ENCODE measurements at places on chromosomes 3 and 15.

DNA sequence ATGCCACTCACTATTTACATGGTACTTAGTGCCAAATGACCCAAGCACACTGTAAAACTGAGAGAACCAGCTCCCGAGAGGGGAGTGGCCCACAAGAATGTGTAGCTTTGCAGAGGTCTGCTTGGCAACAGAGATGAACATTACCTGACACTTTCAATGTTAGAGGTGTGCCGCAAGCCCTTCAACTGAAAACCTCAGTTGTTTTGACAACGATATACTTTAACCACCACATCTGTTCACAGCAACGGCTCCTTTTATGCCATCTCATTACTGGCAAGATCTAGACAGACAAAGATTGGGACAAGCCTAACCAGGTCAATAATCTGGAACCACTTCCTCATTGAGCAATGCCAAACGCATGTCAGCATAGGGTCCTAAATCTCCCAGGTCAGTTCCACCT is 23.7 kb downstream of the NEK10 start:
- DNase-seq = no peak

- DNase-seq = no peak
Measured at GRCh38 chr3:52422669-52423068, 22.2 kb downstream of the SEMA3G start.

- no peak for DNase-seq
Measured at GRCh38 chr15:95486224-95486623, 844.3 kb upstream of the NR2F2 start.

DNA sequence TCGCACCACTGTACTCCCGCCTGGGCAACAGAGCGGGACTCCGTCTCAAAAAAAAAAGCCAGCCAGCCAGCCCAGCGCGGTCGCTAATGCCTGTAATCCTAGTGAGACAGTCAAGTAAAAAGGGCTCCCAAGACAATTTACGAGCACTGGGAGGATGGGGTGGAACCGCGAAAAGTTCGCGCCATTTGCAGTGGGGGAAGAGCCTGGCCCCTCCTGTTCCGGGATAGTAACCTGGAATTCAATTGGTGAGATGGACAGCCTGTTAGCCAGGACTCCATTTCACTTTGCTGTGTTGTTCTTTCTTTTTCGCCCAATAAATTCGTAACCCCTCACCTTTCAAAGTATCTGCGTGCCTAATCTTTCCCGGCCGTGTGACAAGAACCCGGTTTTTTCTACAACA is 19.5 kb downstream of the SLC4A7 start:
- DNase-seq = no peak

DNA sequence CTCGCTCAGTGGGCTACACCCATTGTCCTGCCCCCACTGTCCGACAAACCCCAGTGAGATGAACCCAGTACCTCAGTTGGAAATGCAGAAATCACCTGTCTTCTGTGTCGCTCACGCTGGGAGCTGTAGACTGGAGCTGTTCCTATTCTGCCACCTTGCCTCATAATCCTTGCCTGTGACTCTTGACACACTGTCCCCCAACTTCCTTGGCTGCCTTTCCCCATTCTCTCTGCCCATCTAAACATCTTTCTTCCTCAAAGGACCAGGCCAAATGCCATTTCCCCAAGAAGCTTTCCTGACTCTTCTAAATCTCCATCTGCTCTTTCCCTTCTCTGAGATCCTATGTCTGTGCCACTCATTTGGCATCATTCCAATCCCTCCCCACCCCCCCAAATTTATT is 9.7 kb upstream of the CD80 start:
- no peak for DNase-seq

DNA sequence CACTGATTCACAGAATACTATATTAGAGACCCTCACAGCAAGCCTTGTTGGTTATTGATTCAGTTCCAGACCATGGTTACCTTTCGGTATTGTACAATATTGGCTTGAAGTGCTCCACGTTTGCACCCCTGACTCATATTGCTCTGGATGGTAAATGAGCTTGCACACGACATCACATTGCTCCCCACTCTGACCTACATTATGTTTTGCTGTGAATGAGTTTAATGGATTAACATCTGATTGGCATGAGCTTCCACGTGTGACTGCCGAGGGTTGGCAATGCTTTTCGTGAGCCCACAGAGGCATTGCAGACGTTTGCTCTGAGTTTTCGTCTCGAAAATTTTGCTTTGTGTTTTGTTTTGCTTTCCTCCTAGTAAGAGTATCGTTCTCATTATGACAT is 225.8 kb upstream of the ICE2 start:
- no peak for DNase-seq

- DNase-seq = no peak
Measured at GRCh38 chr3:168884353-168884903, 779.1 kb downstream of the MECOM start.

DNA sequence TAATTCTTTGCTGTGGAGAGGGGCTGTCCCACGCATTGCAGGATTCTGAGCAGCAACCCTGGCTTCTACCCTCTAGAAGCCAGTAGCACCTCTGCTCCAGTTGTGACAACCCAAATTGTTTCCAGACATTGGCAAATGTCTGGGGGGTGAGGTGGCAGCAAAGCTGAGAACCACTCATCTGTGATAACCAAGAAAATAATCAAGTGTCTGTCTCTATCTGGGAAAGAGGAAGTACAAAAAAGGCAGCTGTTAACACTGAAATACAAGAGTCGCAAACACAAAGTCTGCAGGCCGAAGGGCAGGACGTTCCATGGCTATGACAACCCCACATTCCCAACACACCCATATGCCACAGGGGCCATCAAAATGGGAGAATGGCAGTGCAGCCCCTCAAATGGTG is 42.2 kb upstream of the GNB5 start:
- DNase-seq = no peak

GRCh38 chr3:23202203-23202920 is 765 bp upstream of the UBE2E2 start:
- DNase-seq = no peak

GRCh38 chr3:53809764-53810400 is 36.3 kb downstream of the CHDH start:
- no peak for DNase-seq

- DNase-seq = no peak
Measured at GRCh38 chr15:33392453-33392852, 81.7 kb downstream of the RYR3 start.

- no peak for DNase-seq
Measured at GRCh38 chr3:183266454-183266853, 13.4 kb downstream of the B3GNT5 start.

DNA sequence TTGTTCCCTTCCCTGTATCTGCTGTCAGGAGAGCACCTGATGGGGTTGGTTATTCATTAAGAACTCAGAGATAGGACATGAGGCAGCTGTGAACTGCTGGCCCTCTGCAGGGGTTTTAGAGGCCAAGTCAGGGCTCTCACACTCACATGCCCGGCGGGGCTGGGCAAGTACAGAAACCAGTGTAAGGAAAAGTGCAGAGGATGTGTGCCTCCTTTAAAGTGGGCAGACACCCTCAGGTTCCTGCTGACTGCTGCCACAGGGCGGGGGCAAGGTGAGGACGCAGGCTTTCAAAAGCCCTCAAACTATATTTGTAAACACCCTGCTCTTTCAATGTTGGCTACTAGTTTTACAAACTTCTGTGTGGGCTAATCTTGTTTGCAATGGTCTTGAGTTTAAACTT is 22.4 kb downstream of the CXCR6 start:
- DNase-seq = no peak

- DNase-seq = no peak
Measured at GRCh38 chr3:38587548-38588131, 61.8 kb downstream of the SCN5A start.

- no peak for DNase-seq
Measured at GRCh38 chr3:113140876-113141275, 70.5 kb upstream of the BOC start.

GRCh38 chr15:70025413-70026296 is 72.1 kb downstream of the TLE3 start:
- DNase-seq = no peak

GRCh38 chr3:104896624-104897023 is 470.1 kb upstream of the ALCAM start:
- no peak for DNase-seq

GRCh38 chr3:177185035-177185574 is 12.2 kb downstream of the TBL1XR1 start:
- DNase-seq = no peak

DNA sequence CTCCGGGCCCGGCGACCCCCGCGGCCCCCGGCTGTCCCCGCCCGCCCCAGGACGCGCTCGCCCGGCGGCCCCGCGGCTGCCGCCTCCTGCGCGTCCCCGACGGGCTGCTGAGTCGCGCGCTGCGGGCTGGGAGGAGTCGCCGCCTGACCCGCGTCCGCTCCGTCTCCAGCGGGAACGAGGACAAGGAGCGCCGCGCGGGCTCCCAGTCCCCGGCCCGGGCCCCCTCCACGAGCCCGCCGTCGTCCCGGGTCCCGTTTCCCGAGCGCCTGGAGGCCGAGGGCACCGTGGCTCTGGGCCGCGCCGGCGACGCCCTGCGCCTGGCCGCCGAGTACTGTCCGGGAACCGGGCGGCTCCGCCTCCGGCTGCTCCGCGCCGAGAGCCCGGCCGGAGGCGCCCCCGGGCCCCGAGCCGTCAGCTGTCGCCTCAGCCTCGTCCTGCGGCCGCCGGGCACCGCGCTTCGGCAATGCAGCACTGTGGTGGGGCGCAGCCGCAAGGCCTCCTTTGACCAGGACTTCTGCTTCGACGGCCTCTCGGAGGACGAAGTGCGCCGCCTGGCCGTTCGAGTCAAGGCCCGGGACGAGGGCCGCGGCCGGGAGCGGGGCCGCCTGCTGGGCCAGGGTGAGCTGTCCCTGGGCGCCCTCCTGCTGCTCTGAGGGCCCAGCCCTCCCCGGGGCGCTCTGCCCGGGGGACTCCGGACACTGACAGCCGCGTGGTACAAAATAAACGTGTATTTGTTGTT is 1.5 kb downstream of the C2CD4A start:
- peak; percentile 28 for DNase-seq

DNA sequence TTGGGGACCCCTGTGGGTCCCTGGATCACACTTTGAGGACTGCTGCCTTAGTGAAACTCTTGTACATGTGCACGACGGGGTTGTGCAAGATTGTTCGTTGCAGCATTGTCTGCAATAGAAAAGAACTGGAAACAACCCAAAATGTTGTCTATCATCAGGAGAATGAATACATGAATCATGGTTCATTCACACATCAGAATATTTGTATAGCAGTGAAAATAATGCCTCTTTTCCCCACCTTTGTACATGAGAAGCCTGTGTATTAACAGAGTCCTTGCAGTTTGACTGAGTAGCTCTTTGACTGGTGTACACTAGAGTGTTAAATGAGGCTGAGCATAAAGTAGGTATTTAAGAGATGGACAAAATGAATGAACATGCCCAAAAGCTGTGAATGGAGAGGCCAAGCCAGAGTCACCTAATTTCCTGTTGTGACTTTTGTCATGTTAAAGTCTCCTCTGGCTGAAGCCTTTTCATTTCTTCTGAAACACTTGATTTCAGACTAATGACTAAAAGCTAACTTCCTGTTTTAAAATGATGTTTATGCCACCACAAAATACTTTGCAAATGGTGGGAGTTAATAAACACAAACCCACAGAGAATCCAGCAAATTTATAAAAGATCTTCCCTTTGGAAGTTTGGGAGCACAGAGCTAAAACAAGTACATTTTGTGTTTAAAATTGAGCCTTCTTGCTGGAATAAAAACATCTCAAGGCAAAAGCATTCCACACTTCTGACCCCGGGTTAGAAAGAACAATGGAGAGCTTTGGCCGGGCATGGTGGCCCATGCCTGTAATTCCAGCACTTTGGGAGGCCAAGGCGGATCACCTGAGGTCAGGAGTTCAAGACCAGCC is 20.6 kb upstream of the USP3 start:
- no peak for DNase-seq

GRCh38 chr15:52086011-52086786 is 26.4 kb downstream of the BCL2L10 start:
- DNase-seq = no peak

GRCh38 chr15:24878153-24878552 is 76.6 kb upstream of the SNRPN start:
- DNase-seq = no peak

DNA sequence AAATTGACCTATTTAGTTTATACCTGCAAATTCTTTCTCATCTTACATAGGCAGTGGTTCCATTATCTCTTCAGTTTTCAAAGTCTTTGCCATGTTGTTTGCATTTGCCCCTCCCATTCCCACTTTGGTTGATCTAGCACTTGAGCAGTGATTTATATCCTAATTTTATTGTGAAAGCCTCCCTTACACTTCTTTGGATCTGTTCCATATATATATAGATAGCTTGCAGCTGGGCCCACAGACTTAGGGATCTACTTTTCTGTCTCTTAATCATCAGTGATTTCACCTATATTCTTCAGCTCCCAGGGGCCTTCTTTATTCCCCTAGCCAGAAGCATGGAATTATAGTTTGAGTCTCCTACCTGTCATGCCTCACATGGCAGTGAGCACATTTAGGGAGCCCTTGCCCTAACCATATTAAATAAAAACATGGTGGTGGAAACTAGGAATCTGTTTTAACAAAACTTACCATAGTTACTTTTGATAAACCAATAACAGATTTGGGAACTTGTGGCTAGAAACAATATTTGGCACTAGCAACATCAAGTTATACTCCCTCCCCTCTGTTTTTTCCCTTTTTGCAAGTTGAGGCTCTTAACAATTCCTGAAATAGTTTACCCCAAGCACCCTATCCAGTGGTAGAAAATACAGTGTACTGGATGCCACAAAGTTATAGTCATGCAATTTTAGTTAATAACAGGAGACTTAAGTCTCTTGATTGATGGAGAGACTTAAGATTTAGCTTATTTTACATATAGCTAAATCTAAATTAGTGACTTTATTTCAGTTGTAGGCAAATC is 41.7 kb downstream of the ARIH1 start:
- DNase-seq = no peak

- DNase-seq = no peak
Measured at GRCh38 chr3:129197321-129197720, 13.6 kb upstream of the CNBP start.

DNA sequence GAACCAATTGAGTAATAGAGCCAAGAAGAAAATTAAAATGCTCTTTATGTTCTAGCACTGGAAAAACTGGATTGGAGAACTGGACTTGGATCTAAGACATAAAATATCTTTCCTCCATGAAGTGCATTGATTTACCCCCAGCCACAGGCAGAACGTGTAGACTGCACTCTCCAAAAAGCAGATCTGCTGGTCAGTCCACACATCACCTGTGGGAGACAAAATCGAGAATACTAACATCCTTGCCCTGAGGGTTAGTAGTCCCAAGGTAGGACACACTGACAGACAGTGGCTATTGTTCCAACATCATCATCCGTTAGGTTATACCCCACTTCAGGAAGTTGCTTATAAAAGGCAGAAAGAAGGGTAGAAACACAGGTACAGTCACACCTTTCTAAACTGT is 257.1 kb upstream of the STT3B start:
- DNase-seq = no peak

- no peak for DNase-seq
Measured at GRCh38 chr15:84016371-84016770, 219.2 kb upstream of the GOLGA6L4 start.

- DNase-seq = no peak
Measured at GRCh38 chr15:58758141-58758540, 8.6 kb upstream of the ADAM10 start.

- DNase-seq = no peak
Measured at GRCh38 chr3:13626396-13626795, 77.5 kb downstream of the FBLN2 start.
